D721Med (cell line): ENCODE measurements at places on chromosomes 2 and 18.

DNA sequence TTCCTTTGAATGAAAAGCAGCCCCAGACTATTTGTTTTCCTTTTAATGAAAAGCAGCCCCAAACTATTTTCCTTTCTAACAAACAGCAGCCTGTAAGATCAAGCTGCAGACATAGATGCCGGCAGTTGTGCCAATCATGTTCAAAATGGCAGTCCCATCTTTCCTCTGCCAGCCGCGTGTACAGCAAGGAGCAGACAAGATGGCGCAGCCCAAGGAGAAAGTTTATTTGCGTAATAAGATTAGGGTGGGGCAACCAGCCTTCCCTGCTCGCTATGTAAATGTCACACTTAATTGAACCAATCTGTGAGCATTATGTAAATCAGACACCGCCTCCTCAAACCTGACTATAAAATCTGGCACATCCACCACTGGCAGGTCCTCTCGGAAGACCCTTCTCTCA is 226.0 kb downstream of the TGIF1 start:
- DNase-seq, result no peak

- no peak for DNase-seq
Measured at GRCh38 chr2:240787521-240788472, 32.2 kb downstream of the KIF1A start.

GRCh38 chr2:18719978-18720775 is 130.8 kb upstream of the NT5C1B start:
- no peak for DNase-seq

DNA sequence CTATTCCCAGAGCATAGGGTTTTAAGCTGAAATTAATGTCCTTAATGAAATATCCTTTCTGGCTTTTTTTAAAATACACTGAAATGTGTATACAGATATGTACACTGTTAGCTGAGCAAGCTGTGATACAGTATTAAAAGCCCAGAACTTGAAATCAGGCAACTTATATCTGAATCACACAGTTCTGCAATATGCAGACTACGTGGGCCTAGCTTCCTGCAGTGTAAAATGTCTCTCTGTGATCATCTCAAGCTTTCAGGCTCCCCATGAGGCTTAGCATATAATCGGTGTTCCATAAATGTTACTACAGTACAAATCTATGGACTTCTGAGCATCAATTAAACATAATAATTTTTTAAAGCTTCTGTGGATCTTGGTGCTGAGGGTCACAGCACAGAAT is 8.2 kb downstream of the FBXO15 start:
- no peak for DNase-seq

DNA sequence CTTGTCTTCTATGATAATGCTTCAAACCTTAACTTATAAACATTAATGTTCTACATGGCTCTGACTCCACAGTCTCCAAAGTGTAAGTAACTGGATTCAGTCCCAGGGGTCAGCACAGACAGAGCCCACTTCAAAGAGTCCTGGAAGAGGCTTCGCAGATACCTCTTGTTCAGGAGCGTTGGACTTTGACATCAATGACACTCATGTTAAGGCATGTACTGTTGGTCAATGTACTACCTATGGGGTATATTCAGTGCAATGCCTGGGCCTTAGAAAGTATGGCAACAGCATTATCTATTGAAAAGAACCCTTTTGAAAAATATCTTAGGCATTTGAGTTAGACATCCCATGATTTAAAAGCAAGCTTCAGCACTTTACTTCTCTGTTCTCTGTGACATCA is 143.1 kb downstream of the GRB14 start:
- DNase-seq, result no peak

DNA sequence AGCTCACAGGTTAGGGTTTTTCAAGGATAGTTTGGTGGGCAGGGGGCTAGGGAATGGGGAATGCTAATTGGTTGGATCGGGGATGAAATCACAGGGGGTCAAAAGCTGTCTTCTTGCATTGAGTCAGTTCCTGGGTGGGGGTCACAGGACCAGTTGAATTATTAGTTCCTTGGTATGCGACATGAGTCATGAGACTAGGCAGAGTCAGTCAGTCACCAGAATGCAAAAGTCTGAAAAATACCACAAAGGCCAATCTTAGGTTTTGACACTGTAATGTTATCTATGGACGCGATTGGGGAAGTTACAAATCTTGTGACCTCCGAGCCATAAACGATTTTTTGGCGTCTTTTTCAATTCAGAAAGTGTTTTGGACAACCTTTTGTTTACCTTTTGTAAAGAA is 101.2 kb downstream of the ZNF519 start:
- DNase-seq, result no peak

DNA sequence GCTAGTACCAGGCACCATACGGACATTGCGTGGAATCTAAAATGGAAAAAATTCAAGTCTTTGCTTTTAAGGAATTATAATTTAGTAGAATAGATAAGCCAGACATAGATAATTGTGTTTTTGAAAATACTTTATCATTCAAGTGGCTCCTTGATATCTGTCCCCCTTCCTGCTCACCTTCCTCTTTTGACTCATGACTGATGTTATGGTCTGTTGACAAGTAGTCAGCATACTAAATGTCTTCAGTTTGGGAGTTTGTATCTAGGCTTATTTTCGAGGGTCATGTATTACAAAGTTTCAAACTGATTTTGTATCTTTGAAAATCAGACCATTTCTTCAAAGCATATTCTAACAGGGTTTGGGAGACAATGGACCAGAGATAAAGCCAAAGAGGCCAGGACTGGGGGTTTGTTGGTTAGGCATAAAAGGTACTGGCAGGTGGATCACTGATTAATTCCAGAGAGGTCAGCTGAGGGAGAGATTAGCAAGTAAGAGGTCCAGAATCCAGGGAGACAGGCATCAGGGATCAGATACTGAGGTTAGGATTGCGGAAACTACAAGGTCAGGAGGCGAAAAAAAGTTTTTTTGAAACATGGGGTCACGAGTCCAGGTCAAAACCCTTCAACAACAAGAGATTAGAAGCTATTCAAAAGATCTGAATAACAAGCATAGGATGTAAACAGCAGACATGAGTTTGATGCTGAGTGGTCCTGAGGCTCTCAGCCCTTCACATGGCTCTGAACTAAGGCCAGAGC is 31.5 kb upstream of the KLHL14 start:
- no peak for DNase-seq

GRCh38 chr2:39625927-39626270 is 39.8 kb upstream of the TMEM178A start:
- DNase-seq, result no peak

- DNase-seq, result no peak
Measured at GRCh38 chr2:194564422-194564821, 1092.6 kb upstream of the SLC39A10 start.

GRCh38 chr18:61261870-61262269 is 71.4 kb upstream of the CDH20 start:
- DNase-seq, result no peak

- no peak for DNase-seq
Measured at GRCh38 chr18:59941331-59941730, 41.5 kb downstream of the PMAIP1 start.

- DNase-seq, result no peak
Measured at GRCh38 chr2:46812361-46813019, 103.1 kb downstream of the MCFD2 start.
